Renal cortical epithelial cell (primary cell): ENCODE measurements at places on chromosomes 2 and 18. TPM values are rescaled to one million over a fixed set of nuclear protein-coding genes. Genes with fewer than 3 reads are reported as not detected.

Gene KLF7
- total RNA-seq = 16.8 and 31.5 TPM in 2 replicates

DNA sequence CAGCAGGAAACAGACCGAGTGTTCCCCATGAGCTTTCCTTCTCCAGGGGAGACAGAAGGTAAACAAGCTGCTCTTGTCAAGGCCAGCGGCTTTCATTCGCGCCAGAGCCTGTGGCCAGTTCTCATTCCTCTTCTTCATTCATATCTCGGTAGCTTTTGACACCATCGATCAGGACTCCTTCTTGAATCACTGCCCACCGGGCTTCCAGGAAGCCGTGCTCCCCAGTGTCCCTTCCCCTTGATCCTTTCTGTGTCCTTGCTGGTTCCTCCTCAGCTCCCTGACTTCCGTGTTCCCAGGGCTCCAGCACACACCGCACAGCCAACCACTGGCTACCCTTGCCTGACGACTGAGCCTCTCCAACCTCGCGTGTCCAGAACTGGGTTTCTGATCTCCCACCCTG lies 14.1 kb downstream of the SLC66A3 start:
- DNase-seq = no peak

- peak; percentile 18 for DNase-seq
These were observed 190.7 kb downstream of the ICOS start for GRCh38 chr2:204127238-204127637.

GRCh38 chr2:226575928-226576327 lies 223.7 kb downstream of the IRS1 start:
- DNase-seq = no peak

GRCh38 chr2:157936406-157936805 lies 60.3 kb upstream of the ACVR1 start:
- peak; percentile 33 for DNase-seq

DNA sequence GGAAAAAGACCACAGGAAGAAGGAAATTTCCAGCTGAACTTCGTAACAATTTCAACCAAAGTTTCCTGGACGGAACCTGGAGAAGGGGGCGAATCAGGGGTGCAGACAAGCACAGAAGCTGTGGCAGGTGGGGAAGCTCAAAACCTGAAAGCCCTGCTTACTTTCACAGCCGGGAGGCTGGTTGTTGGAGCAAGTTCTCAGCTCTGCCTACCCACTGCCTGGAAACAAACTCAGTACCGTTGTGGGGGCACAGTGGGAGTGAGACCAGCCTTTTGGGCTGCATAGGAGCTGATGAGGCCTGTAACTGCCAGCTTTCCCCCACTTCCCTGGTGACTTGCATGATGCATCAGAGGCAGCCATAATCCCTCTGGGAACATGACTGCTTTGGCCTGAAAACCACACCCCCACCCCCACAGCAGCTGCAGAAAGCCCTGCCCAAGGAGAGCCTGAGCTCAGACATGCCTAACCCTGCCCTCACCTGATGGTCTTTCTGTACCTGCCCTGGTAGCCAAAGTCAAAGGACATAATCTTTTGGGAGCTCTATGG lies 207.0 kb upstream of the VWC2L start:
- DNase-seq = peak; percentile 28

GRCh38 chr2:62458206-62458641 lies 47.8 kb downstream of the TMEM17 start:
- DNase-seq = no peak

- peak; percentile 82 for DNase-seq
These were observed 125.5 kb downstream of the ANKRD44 start for GRCh38 chr2:197184959-197185586.
